ENCODE measurements at places on chromosomes 13 and 19.

- DNase-seq, result no peak
Measured at GRCh38 chr13:40534456-40534855, 132.0 kb downstream of the FOXO1 start.

- peak; percentile 93 for DNase-seq
Measured at GRCh38 chr19:2048959-2049740, 1.9 kb downstream of the MKNK2 start.

GRCh38 chr13:42478531-42479156 is 95.3 kb upstream of the TNFSF11 start:
- DNase-seq, result no peak

DNA sequence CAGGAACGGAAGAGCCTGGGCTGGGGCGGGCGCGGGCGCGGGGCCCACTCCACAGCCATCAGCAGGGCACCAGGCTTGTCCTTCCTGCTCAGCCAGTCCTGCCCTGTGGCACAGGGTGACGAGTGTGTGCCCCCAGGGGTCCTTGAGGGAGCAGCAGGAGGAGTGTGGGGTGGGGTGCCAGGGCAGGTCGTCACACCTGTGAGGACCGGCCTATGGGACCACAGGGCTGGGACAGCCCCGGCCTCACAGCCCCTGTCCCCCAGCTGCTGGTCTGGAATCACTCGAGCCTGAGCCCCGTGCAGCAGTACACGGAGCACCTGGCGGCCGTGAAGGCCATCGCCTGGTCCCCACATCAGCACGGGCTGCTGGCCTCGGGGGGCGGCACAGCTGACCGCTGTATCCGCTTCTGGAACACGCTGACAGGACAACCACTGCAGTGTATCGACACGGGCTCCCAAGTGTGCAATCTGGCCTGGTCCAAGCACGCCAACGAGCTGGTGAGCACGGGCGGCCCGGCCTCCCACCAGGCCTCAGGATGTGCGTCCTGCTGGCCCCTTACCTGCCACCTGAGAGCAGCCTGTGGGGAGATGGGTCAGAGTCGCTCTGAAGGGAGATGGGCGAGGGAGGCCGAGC is 6.7 kb upstream of the TEKTIP1 start:
- DNase-seq, result no peak

GRCh38 chr13:48457578-48458242 is 44.8 kb upstream of the LPAR6 start:
- no peak for DNase-seq

GRCh38 chr13:36362914-36363313 is 16.7 kb upstream of the SPART start:
- no peak for DNase-seq

GRCh38 chr19:41421314-41421713 is 5.9 kb downstream of the B3GNT8 start:
- no peak for DNase-seq

- no peak for DNase-seq
Measured at GRCh38 chr13:29884671-29885430, 34.4 kb upstream of the UBL3 start.

DNA sequence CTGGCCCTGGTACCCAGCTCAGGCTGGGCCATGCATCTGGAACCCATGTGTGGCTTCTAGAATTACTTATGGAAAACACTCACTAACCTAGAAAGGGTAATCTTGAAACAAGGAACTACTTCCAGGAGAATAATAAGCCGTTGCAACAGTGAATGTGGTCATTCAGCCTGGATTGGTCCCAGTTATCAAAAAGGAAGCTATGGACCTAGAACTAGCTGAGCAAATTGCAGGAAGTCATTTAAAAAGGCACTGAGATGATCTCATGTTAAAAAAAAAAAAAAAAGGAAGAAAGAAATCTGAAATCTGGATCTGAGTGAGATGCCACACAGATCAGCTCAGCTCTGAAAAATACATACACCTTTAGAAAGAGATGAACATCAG is 59.6 kb downstream of the DCT start:
- DNase-seq, result no peak

DNA sequence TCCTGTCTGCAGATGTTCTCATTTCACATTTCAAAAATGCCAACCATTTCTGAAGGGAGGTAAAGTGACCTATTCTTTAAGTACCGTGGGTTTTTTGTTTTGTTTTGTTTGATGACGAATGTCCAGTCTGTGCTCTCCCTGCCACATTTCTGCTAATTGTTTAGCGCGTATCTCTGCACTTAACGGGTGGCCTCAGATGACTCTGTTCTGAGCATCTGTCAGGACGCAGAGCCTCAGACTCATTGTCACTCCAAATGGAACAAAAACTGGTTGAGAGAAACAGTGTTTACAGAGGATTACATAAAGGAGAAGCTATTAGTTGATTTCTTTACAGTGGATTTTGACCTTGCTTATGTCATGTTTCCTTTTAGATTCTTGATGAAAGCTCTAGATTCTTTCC is 23.7 kb downstream of the TPP2 start:
- no peak for DNase-seq

DNA sequence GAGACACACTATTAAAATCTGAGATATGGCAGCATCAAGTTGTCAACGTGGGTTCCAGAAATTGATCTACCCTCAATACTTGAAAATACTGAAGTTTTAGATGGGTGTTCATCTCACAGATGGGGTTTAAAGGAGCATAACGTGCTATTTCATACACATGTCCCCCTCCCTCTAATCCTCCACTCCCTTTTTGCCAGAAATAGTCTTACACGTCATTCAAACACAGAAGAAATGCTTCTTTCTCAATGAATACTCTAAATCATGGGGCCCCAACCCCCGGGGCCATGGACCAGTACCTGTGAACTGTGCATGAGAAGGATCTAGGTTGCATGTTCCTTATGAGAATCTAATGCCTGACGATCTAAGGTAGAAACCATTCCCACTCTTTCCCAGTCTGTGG is 19.6 kb downstream of the KLF12 start:
- no peak for DNase-seq

DNA sequence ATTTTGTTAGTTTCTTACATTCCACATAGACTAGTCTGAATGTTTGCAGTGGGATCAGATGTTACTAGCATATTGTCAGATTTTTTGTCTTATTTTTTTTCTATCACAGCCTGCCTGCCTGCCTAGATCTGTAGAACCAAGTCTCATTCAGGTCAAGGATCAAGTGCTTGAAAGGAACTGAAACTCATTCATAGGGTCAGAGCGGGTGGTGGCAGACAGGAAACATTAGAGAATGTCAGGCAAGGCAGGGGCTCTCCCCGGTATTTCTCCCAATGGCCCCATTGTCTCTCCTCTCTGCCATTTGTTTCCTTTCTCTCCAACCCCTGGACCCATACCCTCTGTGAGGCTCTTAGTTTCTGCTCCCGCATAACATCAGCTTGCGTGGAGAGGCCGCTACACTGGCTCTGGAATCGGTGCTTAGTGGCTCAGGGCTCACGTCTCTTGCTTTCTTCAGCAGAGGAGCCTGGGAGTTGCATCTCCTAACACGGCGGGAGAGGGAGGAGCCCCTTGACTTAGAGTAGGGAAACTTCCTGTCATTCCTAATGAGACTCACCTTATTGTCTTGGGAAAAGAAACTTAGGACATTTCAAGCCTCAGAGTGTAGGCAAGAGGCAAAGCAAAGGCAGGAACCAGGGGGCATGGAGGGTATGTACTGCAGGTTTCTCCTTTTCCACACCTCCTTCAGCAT is 35.6 kb upstream of the SPATA13 start:
- no peak for DNase-seq

- no peak for DNase-seq
Measured at GRCh38 chr19:10724573-10725071, 6.7 kb downstream of the DNM2 start.

DNA sequence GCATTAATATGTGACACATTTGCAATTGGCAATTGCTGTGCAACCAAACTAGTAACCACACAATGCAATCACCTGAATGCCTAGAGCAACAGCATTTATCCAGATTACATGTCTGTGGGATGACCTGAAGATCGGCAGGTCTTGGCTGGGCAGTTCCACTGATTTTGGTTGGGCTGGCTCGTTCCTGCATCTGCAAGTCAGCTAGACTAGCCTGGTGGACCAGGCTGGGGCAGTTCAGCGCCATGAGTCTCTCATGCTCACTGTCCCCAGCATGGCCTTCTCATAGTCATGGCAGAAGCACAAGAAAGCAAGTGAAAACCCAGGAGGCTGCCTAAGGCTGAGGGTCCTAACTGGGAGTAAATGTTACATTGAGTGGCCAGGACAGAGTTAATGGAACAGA is 229.1 kb upstream of the TSHZ3 start:
- DNase-seq, result no peak

DNA sequence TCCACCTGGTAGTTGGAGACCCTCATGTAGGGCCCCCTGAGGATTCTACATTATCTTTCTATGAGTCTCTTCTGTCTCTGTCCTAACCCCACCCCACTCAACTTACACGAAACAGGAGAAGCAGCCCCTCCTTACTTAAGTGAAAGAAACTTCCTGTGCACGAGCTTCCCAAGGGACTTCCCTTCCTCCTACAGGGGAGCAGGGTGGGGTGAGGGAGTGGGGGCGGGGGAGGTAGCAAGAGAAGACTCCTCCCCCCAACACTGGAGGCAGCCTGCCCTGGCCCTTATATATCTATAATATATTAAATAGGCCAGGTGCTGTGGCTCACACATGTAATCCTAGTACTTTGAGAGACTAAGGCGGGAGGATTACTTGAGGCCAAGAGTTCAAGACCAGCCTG is 5.5 kb upstream of the PDE4C start:
- no peak for DNase-seq

- DNase-seq, result peak; percentile 100
Measured at GRCh38 chr19:44890366-44891015, 563 bp upstream of the TOMM40 start.

DNA sequence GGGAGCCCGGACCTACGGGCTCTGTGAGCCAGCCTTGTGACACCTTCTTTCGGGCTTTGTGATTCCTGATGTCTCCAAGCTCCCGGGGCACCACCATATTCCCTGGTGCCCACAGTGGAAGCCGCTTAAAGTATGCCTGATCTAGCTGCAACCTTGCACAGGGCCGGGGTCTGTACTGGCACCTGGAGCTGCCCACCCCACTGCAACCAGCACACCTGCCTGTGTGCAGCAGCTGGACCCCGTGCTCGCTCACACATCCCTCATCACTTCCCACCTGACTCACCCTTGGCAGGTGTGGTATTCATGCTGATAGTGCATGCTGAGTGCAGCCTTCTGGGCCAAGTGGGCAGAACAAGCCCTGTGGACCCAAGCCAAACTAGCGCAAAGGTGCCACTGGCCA is 1981.1 kb upstream of the PCDH20 start:
- no peak for DNase-seq

GRCh38 chr13:99307247-99307646 is at the start of gene GPR183:
TSS of gene GPR183 (minus strand) at chr13:99307399. CDS start at chr13:99296145, 11,254 bp downstream.
- no peak for DNase-seq

DNA sequence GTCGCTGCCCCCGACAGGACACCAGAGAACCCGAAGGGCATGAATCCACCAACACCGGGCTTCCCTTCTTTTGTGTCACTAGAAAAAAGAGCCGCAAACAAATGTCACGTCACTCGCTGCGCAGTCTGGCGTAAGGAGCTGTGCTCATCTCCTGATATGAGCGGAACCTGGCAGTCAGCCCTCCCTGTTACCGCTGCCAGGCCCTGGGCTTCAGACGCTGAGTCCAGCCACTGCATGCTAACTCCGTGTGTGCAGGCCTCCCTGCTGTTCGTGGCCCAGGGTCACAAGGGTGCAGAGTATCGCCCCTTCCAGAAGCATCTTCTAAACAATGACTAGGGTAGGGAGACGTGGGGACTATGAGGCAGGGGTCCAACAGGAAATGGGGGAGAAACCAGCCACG is 71.3 kb downstream of the SLC7A1 start:
- DNase-seq, result no peak

DNA sequence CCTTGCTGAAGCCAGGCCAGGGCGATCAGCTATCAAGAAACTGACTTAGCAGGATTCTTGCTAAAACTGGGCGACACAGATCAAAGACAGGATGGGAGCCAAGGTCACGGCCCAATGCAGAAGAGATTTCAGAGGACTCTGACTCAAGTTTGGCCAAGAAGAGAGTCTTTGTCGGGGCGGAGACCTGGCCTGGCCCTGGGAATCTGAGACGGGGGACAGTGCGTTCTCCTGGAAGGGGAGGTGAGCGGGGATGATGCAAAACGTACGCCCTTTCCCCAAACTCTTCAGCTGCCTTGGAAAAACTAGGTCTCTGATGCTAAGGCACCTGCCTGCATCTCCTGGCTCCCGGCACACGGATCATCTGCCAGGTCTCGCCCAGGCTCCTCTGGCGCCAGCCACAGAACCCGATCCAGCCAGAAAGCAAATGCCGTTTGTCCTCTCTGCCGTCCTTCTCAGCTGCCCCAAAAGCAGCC is 9.8 kb downstream of the MVB12A start:
- DNase-seq, result peak; percentile 76

GRCh38 chr19:17074634-17075034 is 618 bp downstream of the HAUS8 start:
- no peak for DNase-seq

- DNase-seq, result no peak
Measured at GRCh38 chr13:31869582-31869981, 130.3 kb downstream of the RXFP2 start.

GRCh38 chr13:109145631-109146030 is 516.2 kb downstream of the MYO16 start:
- DNase-seq, result peak; percentile 63

- no peak for DNase-seq
Measured at GRCh38 chr13:40115426-40115825, 460.0 kb downstream of the COG6 start.

- no peak for DNase-seq
Measured at GRCh38 chr19:5753743-5754142, 30.8 kb downstream of the PRR22 start.

DNA sequence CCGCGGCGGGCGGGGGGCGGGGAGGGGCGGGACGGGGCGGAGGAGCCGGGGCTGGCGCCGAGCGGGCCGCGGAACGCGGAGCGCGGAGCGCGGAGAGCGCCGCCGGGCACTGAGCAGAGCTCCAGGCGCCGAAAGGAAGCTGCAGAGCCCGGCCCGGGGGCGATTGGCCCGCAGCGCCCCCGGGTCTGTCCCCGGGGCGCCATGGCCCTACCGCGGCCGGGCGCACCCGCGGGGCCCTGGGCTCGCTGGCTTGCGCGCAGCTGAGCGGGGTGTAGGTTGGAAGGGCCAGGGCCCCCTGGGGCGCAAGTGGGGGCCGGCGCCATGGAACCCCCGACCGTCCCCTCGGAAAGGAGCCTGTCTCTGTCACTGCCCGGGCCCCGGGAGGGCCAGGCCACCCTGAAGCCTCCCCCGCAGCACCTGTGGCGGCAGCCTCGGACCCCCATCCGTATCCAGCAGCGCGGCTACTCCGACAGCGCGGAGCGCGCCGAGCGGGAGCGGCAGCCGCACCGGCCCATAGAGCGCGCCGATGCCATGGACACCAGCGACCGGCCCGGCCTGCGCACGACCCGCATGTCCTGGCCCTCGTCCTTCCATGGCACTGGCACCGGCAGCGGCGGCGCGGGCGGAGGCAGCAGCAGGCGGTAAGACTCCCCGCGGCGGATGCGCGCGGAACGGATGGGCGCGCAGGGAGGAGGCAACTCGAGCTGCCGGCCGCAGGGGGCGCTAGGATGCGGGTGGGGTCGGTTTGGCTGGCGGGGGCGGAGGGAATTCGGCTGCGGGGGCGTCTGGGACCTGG is at the start of gene PDE4A:
Gene PDE4A, plus strand, starts transcription at position 95 of the 796 bp plus-strand sequence. Its CDS starts 227 bp downstream, at position 322.
- no peak for DNase-seq

Measured in thyroid gland (tissue), 4 donors.